ENCODE measurements at places on chromosomes 1 and 21. TPM values are rescaled to one million over a fixed set of nuclear protein-coding genes. Genes with fewer than 3 reads are reported as not detected.

DNA sequence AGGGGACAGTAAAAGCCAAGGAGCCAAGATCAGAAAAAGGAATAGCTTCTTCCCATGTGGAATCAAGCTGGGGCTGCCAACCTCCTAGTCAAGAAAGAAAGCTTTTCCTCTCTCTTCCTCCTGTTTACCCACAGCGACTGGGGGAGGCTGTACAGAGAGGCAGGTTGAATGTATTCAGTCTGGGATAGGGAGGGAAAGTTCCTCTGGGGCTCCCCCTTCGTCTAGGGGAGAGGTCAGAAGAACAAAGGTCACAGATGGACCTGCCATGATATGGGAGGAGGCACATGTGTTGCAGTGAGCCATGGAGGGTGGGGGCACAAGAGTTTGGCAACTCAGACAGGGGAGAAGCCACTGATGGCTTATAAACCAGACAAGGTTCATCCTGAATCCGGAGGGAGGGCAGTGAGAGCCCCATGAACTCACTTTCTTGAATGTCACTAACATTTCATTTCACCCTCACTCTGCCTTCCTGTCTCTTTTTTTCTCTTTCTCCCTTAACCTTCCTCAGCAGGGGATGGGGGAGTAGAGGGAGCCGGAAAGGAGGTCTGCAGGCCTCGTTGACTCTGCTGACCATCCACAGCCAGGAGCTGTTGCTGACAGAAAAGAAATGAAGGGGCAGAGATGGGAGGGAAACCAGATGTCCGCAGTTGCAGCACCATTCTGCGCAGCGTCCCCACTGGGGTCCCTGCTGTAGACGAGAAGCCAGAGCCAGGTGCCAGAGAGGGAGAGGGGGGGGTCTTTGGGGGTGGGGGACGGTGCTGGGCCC is 61.1 kb downstream of the PLXNA2 start:
- DNase-seq, result no peak

- no peak for DNase-seq
Observed at GRCh38 chr1:237687804-237688203, 202.9 kb downstream of the ZP4 start.

GRCh38 chr1:207039380-207040180 is 7.0 kb upstream of the C1orf116 start:
- DNase-seq, result no peak

- DNase-seq, result no peak
Observed at GRCh38 chr1:78472851-78473496, 17.8 kb upstream of the PTGFR start.

GRCh38 chr1:10762153-10762523 is 34.3 kb downstream of the CASZ1 start:
- no peak for DNase-seq

DNA sequence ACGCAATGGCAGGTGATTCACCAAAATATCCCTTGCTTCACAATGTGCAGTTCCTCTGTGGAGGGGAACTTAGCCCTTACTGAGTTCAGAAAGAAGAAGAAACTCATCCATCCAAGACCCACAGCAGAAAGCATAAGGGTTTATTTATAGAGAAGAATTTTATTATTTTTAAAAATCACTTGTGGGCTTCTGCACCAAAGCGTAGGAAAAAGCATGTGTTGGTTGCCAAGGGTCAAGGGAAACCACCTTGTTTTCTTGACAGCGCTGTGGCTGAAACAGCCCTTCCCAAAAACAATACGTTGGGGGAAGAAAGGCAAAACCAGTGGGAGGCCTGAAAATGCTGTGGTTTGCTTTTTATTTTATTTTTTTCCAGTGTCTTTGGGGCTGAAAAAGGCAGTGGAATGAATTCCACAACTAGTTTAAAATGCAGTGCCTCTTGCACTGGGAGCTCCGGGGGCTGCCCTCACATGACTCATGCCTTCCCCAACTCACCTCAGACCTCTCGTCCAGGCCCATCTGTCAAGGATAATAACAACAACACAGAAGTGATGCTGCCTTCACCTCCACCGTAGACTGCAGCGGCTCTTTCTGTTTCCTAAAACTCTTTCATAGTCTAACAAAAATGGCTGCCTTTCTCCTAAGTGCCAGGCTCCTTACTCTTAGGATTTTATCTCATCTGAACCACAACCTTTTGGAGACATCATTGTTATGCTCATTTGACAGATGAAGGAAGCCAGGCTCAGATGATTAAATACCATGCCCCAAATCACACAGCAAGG is 224.2 kb upstream of the JUN start:
- no peak for DNase-seq

DNA sequence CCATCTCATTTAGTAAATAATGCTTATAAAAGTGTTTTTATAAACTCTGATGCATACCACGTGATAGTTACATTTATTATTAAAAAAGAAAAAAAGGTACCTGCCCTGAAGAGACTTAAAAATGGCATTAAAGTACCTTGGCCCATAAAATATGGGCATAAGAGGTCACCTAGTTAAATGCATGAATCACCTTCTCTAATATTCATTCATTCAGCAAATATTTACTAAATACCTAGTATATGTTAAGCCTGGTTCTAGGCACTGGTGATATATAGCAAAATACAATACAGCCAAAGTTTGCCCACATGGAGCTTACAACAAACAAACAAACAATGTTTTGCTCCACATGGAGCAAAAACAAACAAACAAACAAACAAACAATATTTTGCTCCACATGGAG is 87.0 kb downstream of the SCMH1 start:
- no peak for DNase-seq

Gene LCE1B
- not detected for polyA plus RNA-seq

Gene BCL2L15
- polyA plus RNA-seq, result 1.1 TPM
